ENCODE measurements at places on chromosomes 7 and 10.
A peak's percentile ranks its signal among the peaks of the same experiment; 100 is the strongest.

- no peak for DNase-seq
Observed at GRCh38 chr10:90560331-90560730, 297.5 kb downstream of the HTR7 start.

DNA sequence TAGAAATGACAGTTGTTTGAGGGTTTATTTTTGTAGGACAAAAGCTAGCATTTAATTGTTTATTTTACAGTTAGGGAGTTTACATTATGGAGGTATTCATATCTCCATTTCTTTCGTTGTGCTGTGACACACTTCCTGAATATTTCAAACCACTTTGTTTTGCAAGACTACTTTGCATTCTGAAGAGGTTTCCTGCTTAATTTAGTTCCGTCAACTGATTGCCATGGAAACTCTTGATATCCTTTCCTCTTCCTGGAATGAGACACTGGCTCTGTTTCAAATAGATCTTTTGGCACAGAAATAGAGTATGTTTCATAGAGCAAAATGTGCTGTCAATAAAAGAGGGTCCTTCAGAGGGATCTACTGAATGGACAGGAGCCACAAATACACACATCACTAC, 159.5 kb upstream of the AGR3 start:
- DNase-seq = peak; percentile 57

- DNase-seq = no peak
Observed at GRCh38 chr10:30897547-30897946, 134.1 kb downstream of the ZNF438 start.

- no peak for DNase-seq
Observed at GRCh38 chr10:96227206-96227605, 44.2 kb downstream of the BLNK start.

DNA sequence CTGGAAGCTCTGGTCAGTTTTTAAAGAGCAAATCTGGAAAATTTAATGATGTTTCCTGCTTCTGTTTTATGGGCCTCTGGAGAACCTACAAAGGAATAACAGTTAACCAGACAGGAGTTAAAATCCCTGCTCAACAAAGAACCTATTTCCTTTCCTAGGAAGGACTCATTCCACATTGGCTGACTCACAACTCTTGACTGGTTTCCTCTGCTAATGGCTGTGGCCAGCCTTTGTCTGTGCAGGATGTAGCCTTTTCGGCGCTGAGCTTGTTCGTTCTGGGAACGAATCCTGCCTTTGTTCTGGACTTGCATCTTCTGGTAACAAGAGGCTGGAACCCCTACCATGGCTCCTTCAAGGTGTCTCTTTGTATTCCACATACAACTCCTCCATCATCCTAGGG, 112.8 kb upstream of the PDCD4 start:
- DNase-seq = no peak

DNA sequence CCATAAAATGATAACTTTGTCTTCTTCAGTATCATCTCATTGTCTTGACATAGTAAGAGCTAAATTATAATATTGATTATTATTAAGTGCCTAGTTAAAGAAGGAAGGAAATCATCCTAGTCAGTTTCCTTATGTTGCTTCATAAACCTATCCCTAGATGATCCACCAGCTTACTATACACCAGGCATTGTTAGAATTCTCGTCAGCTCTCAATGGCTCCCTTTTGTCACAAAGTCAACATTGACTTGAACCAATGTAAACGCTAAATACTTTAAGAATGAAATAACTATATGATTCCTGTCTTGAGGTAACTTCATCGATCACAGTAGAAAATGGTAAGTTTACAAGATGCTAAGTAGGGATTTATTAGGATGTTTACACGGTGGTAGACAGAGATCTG, 1162.9 kb downstream of the CNTNAP2 start:
- DNase-seq = no peak

All from fibroblast of the conjunctiva (primary cell).